ENCODE measurements at places on chromosomes 12 and 14. TPM values are rescaled to one million over a fixed set of nuclear protein-coding genes. Genes with fewer than 3 reads are reported as not detected.

Gene PARP11
- 1.8 TPM for total RNA-seq

Gene CEBPE
- not detected for total RNA-seq

Gene PPFIA2
- total RNA-seq, result not detected

Gene PDE6H
- not detected for total RNA-seq

Gene RERG
- 0.53 TPM for total RNA-seq

Gene EPYC
- not detected for total RNA-seq

Gene MYH6
- not detected for total RNA-seq

Gene HOXC12
- not detected for total RNA-seq

Gene TBX3
- 0.38 TPM for total RNA-seq

Gene APAF1
- 9.1 TPM for total RNA-seq

Gene RESF1
- total RNA-seq, result 47.0 TPM

Gene OR4E2
- total RNA-seq, result not detected

- DNase-seq, result no peak
These were observed 93.0 kb downstream of the ALX1 start for GRCh38 chr12:85373045-85373444.

DNA sequence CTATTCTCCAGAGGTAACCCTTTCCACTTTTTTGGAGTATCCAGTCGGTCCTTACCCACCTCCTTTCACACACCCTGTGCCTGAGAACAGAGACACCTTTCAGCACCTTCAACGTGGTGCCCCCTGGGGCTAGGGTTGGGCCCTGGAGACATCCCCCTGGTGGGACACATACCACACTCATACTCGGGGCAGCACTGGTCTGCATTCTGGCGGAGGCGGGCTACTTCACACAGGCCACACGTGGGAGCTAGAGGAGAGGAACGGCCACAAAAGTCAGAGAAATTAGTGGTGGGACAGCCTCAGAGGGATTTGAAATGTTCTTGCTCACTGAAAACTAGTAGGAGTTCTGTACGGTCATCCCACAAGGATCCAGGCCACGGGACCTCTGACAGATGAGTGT is 39.8 kb upstream of the ANO2 start:
- no peak for DNase-seq

DNA sequence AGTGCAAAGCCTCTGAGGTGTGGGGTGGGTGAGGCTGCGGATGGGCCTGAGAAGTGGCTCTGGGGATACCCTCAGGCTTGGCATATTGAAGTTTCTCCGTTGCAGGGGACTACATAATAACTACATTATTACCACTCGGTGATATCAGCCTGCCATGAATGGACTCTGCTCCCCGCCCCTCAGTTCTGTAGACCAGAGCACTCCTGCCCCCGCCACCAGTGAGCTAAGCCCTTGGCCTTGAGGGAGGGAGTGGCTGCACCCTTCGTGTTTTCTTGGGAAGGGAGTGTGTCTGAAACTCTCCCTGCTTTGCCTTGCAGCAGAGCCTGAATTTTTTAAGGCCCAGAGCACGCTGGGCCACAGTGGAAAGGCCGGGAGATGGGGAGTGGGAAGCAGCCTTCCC is 1.7 kb downstream of the ORAI1 start:
- DNase-seq, result no peak

DNA sequence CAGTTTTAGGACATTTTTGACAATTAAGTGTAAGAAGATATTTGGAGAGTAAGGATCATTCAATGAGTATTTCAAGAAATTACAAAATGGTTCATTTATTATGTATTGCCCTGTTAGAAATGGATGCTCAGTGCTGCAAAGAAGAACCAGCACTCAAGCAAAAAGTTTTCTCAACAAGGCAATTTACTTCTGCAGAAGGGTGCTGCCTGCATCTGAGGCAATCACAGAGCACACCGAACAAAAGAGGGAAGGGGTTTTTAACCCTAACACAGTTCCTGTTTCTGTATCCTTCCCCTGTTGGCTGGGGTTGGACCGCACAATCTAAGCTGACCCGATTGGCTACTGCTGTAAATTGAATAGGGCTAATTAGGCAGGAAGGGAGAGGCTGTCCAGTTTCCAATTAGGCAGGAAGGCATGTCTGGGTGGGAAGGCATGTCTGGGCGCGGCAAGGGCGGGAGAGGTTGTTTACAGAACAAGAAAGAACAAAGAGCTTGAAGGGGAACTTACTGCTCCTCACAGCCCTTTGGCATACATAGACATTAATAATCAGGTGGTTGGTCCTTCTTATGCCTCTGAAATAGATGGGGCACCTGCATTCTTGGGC is 41.4 kb downstream of the SPTSSA start:
- peak; percentile 44 for DNase-seq

DNA sequence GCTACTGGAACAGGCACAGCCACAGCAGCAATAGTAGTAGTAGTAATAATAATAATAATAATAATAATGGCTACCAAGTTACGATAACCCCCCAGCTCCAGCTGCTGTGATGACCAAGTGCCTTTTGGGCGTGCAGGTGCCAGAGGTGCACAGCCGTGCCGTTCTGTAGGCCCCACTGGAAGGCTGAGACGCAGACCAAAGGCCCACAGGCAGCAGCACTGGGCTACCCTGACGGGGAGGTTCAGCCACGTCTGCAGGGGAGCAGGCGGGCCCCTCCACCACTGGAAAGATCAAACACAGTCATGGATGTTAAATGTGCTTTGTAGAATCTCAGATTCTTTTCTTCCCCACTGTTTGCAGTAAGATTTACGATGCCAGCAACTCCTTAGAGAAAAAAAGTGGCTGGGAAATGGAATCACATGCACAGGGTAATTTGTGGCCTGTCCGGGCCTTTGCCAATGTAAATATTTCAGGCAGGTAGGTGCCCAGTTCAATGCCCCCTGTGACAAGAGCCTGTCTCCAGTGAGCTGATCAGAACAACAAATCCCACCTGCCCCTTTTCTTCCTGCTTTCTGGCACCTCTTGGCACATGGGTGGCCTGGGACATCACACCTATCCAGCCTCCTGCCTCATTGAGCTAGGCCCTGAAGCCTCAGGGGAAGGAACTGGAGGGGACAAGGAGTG is 32.6 kb downstream of the CCDC85C start:
- DNase-seq, result no peak

GRCh38 chr12:103272949-103273348 is 222.8 kb downstream of the C12orf42 start:
- DNase-seq, result peak; percentile 64

GRCh38 chr12:82099216-82099615 is 259.0 kb downstream of the CCDC59 start:
- peak; percentile 99 for DNase-seq

- no peak for DNase-seq
These were observed 63.4 kb upstream of the SLCO1C1 start for GRCh38 chr12:20631711-20632110.

GRCh38 chr12:75960954-75961661 is 70.5 kb downstream of the PHLDA1 start:
- DNase-seq, result no peak

DNA sequence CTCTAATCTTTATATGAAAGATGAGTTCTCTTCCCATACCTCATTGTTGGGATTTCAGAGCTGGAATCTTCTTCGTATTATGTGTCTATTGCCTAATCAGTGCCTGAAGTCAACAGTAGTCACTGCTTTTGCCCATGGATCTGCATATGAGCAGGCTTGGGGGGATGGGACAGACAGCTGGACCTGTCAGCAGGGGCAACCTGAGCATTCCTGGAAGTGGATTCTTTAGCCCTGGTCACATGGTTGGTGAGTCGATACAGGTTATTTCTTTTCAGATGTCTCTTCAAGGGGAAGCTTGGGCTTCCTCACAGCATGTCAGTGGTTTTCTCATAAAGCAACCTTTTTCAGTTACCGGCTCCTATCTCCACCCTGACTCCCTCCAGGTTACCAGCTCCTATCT is 97.3 kb upstream of the RBM19 start:
- no peak for DNase-seq

GRCh38 chr12:58883576-58884334 is 36.5 kb downstream of the LRIG3 start:
- no peak for DNase-seq

- DNase-seq, result peak; percentile 62
These were observed 28.2 kb upstream of the AMN1 start for GRCh38 chr12:31756977-31757420.

GRCh38 chr12:132562489-132563021 is 47.8 kb downstream of the LRCOL1 start:
- DNase-seq, result peak; percentile 29

GRCh38 chr14:74535756-74536325 is 42.3 kb downstream of the ISCA2 start:
- DNase-seq, result no peak

DNA sequence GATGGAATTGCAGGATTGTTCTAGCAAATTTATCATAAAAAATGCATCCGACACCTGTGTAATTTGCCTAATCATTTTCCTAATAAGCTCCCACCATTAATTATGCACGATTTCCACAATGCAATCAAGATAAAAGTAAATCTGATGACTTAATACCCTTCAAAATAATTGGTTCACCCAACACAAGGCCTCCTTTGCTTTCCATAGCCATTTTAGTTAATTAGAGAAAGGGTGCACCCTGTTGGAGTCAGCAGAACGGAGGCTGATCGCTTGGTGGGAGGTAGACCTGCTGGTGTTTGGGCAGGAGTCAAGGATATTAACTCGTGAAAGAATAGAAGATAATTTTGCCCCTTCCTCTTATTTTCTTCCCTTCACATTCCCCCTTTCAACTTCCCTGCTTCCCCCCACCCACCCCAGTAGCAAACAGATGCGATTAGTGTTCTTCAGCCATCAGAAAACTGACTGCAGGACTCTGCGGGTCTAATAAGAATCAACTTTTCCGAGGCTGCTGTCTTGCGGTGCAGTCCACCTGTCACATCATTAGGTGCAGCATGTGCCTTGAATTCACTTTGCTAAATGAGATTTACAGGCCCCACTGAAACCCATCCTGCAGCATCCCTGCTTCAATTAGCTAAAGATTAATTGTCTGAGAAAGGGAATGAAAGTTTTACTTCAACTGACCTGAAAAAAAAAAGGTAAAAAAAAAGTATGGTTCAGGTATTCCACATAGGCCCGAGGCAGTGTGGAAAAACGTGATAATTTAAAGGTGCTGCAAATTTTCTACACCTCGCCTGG is 553.7 kb upstream of the LMO3 start:
- no peak for DNase-seq

- no peak for DNase-seq
These were observed 4.1 kb downstream of the SMIM41 start for GRCh38 chr12:52083638-52083996.

GRCh38 chr14:72783741-72784140 is 110.2 kb downstream of the DPF3 start:
- DNase-seq, result no peak

DNA sequence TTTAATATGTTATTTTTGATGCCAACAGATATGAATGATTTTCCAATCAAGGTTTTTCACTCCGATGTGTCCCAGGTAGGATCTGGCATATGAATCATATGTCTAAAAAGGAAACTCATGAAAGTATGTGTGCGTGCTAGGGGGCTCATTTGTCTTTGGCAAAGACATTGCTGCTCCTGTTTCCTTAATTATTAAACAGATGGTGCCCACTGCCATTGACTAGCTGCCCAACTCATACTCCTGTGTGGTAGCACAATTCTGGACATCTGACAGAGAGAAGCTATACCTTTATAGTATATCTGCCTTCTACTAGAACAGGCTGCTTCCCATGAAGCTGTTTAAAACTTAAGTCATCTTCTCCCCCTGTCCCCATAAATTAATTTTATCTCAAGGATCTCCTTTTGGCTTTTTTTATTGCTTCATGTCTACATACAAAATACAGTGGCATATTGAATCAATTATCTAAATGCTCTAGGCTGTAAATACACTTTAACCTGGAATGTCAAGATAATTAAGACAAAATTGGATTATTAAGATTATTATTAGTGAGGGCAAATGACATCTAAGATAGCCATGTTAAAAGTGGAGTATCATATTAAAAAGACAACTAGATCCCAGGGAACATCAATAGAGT is 1.4 kb upstream of the PDE3A start:
- no peak for DNase-seq

DNA sequence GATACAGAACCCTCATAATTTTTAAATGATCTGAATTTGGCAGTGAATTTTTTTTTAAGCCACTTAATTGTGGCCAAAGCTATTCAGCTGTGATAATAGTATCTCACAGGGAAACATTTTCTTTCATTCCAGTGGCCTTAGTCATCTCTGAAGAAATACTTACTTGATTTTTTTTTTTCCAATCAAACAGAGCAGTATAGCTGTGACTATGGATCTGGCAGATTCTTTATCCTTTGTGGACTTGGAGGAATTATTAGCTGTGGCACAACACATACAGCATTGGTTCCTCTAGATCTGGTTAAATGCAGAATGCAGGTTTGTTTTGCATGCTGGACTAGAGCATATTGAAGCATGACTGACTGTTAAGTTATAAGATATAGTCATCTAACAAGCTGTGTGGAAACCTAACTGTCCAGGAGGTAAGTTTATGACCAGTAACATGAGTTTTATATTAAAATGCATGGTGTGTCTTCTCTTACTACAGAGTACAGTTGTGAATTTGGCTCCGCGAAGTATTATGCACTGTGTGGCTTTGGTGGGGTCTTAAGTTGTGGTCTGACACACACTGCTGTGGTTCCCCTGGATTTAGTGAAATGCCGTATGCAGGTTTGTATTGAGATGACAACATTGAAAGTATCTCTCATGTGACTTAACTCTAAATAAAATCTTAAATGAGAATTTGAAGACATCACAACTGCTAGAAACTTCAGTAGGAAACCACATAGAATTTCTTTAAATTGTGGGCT is 1.9 kb downstream of the SLC25A3 start:
- DNase-seq, result peak; percentile 74
